ENCODE measurements at places on chromosomes 1 and 21. TPM values are rescaled to one million over a fixed set of nuclear protein-coding genes. Genes with fewer than 3 reads are reported as not detected.

Gene SPATA1
- 1.6 TPM for polyA plus RNA-seq

Gene ADCY10
- 0.15 TPM for polyA plus RNA-seq

Gene BMP8B
- polyA plus RNA-seq = 0.07 TPM

Gene CCDC17
- polyA plus RNA-seq = 0.31 TPM

Gene ETNK2
- 16.1 TPM for polyA plus RNA-seq

Gene KRTAP21-2
- polyA plus RNA-seq = not detected

Gene B3GALT2
- polyA plus RNA-seq = 0.37 TPM

Gene WNT3A
- not detected for polyA plus RNA-seq

Gene COL11A1
- polyA plus RNA-seq = 0.15 TPM

Gene TRIM67
- not detected for polyA plus RNA-seq

Gene ST6GALNAC3
- polyA plus RNA-seq = 12.1 TPM

All from SK-N-SH (cell line).